ENCODE measurements at places on chromosomes 1 and 21.

- no peak for DNase-seq
Measured at GRCh38 chr1:212643877-212644276, 35.3 kb downstream of the ATF3 start.

DNA sequence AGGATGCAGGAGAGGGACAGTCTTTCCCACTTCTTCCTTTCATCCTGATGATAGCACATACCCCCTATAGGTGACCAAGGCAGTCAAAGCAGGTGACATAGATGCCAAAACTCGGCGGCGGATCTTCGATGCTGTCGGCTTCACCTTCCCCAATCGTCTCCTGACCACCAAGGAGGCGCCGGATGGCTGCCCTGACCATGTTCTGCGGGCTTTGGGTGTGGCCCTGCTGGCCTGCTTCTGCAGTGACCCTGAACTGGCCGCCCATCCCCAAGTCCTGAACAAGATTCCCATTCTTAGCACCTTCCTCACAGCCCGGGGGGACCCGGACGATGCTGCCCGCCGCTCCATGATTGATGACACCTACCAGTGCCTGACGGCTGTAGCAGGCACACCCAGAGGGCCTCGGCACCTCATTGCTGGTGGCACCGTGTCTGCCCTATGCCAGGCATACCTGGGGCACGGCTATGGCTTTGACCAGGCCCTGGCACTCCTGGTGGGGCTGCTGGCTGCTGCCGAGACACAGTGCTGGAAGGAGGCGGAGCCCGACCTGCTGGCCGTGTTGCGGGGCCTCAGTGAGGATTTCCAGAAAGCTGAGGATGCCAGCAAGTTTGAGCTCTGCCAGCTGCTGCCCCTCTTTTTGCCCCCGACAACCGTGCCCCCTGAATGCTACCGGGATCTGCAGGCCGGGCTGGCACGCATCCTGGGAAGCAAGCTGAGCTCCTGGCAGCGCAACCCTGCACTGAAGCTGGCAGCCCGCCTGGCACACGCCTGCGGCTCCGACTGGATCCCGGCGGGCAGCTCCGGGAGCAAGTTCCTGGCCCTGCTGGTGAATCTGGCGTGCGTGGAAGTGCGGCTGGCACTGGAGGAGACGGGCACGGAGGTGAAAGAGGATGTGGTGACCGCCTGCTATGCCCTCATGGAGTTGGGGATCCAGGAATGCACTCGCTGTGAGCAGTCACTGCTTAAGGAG, 2.9 kb downstream of the NCDN start:
- no peak for DNase-seq

GRCh38 chr1:57550092-57550491, 126.2 kb upstream of the DAB1 start:
- DNase-seq: no peak

DNA sequence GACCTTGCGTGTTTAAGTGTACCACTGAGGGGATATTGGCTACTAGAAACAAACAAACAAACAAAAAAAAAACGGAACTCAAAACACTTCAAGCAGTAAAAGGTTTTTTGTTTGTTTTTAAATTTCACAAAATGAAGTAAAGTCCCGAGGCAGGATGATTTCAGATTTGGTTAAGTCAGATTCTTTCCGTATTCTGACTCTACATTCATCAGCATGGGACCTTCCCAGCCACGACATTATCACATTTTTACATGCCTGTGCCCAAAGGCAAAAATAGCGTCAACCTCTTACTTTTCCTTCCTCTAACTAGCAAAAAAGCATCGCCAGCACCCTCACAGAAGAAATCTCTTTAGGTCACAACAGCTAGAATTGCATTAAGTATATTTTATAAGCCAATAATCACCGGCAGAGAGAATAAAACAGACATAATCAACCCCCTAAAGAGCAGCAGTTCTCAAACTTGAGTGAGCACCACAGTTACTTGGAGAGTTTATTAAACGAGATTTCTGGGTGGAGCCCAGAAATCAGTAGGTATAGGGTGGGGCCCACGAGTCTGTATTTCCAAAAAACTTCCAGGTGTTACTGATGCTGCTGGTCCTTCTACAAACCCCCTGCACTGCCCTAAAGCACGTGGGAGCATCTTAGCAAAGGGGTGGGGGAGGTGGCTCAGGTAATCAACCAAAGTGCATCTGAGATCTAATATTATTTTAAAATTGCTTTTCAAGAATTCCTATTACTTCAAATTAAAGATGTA, 227.6 kb downstream of the RGS7 start:
- DNase-seq: no peak

DNA sequence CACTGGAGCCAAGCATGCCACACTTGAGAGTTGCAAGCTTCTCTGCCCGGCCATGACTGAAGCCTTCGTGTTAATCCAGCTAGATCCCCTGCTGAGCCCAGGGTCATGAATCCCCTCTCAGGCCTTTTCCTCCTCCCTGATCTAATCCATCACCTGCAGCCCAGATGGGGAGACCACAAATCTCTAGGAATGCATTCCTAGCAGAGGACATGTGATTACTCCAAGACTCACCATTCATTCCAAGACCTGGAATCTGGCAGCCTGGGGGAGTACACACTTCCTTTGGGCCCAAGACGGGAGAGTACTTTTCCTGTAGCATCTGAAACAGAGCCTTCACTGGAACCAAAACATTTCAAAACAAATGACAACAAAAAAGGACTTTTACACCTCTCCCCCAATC, 269.3 kb upstream of the NFIA start:
- no peak for DNase-seq

DNA sequence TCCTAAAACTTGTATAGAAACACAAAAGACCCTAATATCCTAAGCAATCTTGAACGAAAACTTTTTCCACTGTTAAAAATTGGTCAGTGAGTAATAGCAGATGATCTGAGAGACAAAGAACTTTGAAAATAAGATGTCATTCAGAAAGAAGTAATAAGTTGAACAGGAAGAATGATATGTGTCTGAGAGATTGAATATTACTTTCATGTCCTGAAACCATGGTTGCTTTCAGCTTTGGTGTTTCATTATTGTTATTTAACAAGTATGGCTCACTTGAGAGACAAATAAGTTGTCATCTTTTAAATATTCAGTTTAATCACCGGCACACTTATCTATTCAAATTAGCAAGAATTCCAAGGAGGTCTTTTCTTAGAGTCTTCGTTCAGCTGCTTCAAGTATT, 11.4 kb downstream of the PRKACB start:
- DNase-seq: no peak

DNA sequence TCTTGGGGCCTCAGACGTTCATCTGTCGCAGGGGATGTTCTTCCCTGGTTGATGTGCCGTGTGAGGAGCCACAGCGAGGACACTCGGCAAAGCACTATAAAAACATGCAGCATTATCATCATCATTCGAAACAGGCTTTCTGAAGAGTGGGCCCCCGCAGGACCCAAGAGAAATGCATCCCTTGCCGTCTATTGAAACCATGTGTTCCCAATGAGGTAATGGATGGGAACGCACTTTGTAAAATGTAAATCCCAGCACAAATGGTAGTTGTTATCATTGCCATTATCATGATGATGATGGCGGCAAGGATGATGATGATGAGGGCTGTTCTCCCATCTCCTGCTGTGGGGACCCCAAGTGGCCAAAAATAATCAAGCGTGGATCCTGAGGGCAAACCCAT, 76.8 kb downstream of the GLIS1 start:
- DNase-seq: no peak

GRCh38 chr1:67760030-67760821, 73.0 kb downstream of the GNG12 start:
- DNase-seq: peak; percentile 54

DNA sequence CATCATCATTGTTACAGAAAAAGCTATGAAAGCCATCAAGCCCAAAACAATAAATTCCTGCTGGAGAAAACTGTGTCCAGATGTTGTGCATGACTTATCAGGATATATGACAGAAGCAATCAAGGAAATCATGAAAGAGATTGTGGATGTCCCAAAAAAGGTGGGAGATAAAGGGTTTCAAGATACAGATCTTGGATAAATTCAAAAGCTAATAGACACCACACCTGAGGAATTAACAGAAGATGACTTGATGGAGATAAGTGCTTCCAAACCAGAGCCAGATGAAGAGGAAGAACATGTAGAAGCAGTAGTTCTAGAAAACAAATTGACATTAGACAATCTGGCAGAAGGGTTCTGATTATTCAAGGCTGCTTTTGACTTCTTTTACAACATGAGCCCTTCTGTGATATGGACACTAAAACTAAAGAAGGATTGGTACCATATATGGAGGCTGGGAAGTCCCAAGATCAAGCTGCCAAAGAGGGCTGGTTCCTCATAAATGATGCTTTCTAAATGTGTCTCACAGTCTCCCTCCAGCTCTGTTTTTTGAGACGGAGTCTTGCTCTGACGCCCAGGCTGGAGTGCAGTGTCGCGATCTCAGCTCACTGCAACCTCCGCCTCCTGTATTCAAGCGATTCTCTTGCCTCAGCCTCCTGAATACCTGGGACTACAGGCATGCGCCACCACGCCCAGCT, 32.1 kb upstream of the LRIG2 start:
- no peak for DNase-seq

GRCh38 chr1:246794828-246795671, 70.8 kb downstream of the SCCPDH start:
- no peak for DNase-seq

GRCh38 chr1:109806733-109807400, 43.1 kb upstream of the EPS8L3 start:
- DNase-seq: no peak

DNA sequence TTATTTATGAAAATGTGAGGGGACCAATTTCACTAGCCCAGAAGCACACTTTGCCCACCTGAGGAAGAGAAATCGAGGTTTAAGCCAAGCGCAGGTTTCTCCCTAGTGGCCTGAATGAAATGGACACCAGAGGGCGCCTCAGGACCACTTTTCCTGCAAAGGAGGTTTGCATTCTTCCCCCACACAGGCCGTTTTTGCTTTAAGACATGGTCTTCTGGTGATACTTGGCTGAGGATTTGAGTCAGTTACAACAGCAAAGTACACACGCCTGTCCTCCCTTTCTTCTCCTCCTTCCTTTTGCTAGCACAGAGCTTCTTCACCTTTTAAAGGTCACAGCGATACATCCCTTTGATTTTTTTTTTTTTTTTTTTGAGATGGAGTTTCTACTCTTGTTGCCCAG, 5.4 kb downstream of the PLA2G2E start:
- peak; percentile 81 for DNase-seq

DNA sequence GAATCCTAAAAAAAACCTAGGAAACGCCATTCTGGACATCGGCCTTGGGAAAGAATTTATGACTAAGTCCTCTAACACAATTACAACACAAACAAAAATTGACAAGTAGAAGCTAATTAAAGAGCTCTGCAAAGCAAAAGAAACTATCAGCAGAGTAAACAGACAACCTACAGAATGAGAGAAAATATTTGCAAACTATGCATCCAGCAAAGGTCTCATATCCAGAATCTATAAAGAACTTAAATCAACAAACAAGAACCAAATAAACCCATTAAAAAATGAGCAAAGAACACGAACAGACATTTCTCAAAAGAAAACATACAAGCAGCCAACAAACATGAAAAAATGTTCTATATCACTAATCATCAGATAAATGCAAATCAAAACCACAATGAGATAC, 58.6 kb downstream of the PTGFR start:
- no peak for DNase-seq

DNA sequence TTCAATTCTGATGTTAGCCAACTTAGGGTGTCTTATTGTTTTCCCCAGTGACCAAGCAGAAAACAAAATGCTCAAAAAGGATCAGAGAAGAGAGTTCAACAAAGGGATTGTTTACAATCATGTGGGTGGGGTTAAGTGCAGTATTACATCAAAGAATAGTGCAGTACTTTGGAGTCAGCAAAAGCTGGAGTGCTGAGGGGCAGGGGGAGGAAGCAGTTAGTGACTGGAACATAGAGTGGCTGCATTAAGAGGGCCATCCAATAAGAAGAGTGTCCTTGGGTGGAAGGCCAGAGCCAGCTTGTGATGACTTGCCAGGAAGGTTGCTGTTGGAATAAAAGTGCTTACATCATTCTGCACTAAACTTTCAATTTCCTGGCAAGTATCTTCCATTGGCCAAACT, 175.5 kb downstream of the CYYR1 start:
- DNase-seq: no peak

GRCh38 chr1:220221670-220222069, 50.6 kb downstream of the RAB3GAP2 start:
- no peak for DNase-seq

DNA sequence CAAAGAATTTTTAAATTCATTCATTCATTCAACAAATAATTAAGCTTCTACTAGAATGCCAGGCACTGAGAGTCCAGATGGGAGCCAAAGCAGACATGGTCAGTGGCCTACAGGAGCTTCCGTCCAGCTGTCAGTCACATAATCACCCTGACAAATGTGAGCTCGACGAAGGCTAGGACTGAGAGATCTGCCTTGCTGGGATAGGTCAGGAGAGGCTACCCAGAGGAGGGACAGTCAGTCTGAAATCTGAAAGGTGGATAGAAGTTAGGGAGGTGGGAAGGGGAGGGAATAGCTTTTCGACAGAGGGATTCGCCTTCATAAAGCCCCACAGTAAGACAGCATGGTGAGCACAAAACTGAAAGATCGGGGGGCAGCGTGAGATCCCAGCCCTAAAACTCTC, 8.3 kb downstream of the EPHX1 start:
- no peak for DNase-seq

GRCh38 chr1:228830954-228831481, 95.7 kb downstream of the RHOU start:
- DNase-seq: no peak

- DNase-seq: no peak
Measured at GRCh38 chr1:165575468-165576099, 31.8 kb downstream of the LRRC52 start.

- peak; percentile 15 for DNase-seq
Measured at GRCh38 chr1:31701091-31701736, 2.6 kb downstream of the COL16A1 start.

- no peak for DNase-seq
Measured at GRCh38 chr1:177249231-177249630, 78.5 kb downstream of the BRINP2 start.

DNA sequence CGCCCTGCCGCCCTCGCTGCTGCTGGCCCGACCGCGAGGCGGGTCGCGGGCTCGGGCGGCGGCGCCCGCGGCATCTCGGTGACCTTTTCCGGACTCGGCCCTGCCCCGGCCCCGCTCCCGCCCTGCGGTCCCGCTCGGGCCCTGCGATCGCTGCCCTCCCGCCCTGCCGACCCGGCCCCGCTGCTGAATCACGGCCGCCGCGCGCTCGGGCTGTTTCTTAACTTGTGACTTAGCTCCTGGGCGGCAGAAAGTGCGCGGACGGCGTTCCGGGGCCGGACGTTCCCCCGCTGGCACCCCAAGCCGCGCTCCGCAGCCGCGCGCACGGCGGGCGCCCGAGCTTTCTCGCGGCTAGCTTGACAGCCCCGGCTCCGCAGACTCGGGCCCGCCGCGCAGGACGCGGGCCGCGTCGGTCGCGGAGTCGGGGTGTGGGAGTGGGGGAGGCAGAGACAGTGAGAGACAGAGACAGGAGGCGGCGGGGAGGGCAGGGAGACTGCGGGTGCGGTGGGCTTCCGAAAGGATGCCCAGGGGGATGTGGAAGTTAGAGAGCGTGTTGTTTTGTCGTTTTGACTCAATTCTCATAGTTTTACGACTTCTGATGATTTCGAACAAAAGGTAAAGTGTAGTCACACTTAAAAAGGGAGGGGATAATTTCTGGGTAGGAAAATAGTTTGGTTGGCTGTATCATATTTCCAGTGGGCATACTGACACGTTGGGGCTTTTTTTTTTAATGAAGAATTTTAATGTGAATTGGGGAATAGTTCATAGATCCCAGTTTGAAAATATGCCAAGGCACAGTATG, 49.8 kb downstream of the PRDM2 start:
- DNase-seq: peak; percentile 41

GRCh38 chr1:48216941-48217340, 5.6 kb upstream of the SLC5A9 start:
- DNase-seq: no peak

- DNase-seq: no peak
Measured at GRCh38 chr1:93816970-93817678, 61.9 kb downstream of the DNTTIP2 start.

Measured in stimulated activated CD4-positive, alpha-beta T cell treated with anti-CD3 and anti-CD28 coated beads, Interleukin-12 subunit alpha, Interleukin-12 subunit beta, amount 100 ng/mL, for 4 hours (primary cell).